ENCODE measurements at places on chromosomes 16 and 17.

- DNase-seq, result no peak
These were observed 79.4 kb downstream of the IRF8 start for GRCh38 chr16:85978291-85978775.

DNA sequence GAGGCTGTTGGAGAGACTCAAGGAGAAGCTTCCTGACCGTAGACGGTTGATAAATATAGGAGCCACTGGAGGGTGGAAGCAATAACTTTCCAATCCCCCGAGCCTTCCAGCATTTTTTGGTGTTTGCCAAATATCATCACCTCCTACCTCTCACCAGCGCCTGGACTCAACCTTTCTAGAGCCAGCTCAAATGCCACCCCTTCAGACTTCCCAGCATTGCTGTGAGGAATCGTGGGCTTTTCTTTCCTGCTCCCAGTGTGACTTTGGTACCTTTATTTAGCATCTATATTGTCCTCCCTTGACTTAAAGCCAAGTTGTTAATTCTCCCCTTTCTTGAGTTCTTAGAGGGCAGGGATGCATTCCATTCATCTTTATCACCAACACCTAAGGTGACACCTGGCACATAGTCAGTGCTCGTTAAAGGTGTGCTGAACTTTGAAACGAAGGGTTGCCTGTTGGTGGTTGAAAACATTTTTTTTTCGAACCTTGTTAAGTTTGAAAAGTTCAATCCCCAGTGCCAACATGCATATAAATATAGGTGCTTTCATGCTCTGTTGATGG is 35.3 kb upstream of the CCR7 start:
- DNase-seq, result no peak

DNA sequence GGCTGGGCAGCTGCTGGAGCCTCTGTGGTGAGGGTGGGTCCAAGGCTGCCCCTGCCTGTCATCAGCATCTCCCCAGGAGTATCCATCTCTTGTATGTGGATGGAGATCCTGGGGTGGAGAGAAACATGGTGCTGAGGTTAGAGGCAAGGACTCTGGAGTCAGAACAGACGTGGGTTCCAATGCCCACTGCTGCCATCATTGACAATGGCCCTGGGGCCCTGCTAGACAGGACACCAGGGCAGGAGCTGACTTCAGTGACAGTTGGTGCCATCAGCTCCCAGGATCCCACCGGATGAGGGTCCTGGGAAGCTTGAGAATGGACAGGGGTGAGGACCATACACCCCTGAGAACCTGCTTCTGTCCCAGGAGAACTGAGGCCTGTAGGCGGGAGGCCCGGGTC is 15.6 kb downstream of the MYLK3 start:
- DNase-seq, result no peak

DNA sequence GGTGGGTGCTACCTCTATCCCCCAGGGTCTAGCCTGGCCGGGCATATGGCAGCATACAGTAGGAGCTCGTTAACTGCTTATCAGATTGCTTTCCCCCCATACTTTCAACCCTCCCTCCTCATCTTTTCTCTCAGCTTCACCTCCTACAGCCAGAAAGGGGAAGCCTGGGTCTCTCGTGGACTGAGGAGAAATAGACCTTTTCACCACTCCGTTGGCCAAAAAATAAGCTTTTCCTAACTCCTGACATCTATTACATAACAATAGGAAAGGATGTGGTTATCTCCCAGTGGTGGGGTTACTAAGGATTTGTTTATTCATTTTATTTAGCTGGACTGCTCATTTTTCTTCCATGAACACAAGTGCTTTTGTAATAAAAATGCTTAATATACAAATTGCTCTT is 9.0 kb upstream of the CXCL16 start:
- DNase-seq, result no peak

- no peak for DNase-seq
These were observed 165.7 kb downstream of the STX8 start for GRCh38 chr17:9409878-9410277.

DNA sequence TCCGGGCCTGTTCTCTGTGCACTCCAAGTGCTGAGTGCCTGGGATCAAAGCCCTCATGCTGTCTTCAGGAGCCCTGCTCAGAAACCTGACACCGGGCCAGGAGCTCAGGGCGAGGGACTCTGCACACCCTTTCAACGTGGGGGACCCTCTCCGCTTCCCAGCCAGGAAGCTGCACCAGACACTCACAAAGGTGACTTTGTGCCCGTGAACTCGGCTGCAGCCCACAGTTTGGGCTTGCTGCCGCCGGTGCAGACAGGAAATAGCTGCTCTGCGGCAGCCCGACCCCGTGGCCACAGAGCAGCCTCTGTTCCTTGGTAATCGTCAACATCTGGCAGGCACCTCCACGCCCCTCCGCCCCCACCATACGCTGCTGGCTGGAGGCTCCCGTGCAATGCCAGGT is 93.4 kb upstream of the METRNL start:
- peak; percentile 23 for DNase-seq

- DNase-seq, result peak; percentile 81
These were observed 17.9 kb downstream of the IGFBP4 start for GRCh38 chr17:40460968-40461731.

GRCh38 chr17:81310949-81311550 is 15.9 kb upstream of the SLC38A10 start:
- no peak for DNase-seq

DNA sequence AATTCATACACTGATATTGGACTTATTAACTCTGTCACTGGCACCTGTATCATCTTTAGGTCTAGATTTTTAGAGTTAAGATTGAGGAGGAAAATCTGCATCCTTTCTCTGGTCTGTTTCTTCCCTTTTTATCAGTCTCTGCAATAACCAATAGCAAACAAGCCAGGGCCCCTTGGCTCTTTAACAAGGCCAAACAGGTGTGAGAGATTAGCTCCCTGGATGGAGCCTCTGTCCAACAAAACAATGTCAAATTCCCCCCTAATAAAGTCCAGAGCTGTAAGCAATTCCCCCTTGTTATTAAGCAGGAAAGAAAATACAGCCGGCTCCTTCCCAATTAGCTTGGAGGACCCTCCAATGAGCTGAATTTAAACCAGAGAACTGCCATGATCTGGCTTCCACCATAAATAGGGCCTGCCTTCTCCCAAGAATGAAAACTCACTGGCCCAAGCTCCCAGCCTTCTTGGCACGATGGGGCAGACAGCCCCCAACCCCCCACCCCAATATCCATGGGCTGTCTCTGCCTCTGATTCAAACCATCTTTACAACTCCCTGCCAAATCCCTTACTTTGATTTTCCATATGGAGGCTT is 56.1 kb upstream of the SOX9 start:
- no peak for DNase-seq
